GM23248 (cell line): ENCODE measurements at places on chromosomes 7 and 10. TPM values are rescaled to one million over a fixed set of nuclear protein-coding genes. Genes with fewer than 3 reads are reported as not detected.

- DNase-seq, result no peak
These were observed 127.9 kb downstream of the TCERG1L start for GRCh38 chr10:131183546-131184045.

GRCh38 chr7:77395626-77396025 is 20.5 kb downstream of the GSAP start:
- DNase-seq, result no peak

DNA sequence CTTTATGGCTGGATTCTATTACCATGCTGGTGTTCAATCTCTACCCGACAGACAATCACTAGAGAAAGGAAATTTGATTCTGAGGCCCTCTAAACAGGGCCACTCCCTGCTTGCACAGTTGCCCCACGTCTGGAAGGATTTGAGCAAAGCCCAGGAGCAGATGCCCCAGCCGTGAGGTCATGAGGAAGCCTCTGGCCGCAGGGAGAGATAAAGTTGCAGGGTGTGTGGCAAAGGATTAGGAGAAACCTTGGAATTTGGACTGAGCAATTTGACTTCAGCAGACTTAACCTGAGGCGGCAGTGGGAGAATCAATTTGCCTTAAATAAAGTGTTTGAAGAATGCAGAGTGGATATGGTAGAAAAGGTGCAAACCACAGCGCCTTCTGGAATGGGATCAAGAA is 40.2 kb upstream of the KLF6 start:
- DNase-seq, result peak; percentile 93

- DNase-seq, result peak; percentile 82
These were observed 190.5 kb downstream of the TMEM26 start for GRCh38 chr10:61262486-61263261.

DNA sequence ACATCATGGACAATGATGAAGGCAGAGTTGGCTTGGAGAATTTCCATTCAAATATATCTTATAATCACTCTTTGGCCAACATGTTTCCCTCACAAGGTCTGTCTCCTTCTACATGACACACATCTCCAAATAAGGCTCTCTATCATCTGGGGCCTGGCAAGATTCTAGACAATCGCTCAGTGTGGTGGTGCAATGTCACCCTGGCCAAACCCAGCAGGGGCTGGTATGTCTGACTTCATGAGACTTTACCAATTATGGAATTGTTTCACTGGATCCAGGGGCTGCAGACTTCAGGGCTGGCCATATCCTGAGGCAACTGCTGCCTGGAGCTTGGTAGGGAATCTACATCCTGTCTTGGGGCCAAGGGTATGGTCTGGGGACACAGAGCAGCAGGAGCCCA is 319.0 kb downstream of the PLXNA4 start:
- DNase-seq, result no peak

DNA sequence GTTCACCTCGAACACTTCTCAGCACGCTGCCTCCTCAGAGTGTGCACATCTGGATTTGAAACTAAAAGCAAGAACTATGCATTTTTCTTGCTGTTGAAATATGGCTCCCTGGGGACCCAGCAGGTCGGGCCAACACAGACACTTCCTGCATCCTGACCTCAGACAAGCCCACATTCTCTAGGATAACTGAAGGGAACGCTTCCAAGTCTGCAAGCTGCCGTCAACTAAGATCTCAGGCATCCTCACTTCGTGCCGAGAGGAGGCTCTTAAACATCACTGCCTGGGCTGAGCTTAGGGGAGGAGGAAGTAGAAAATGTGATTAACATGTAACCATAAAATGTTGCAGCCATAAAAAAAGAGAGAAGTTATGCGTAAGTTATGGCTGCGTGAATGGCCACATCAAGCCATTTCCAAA is 65.5 kb downstream of the PYROXD2 start:
- peak; percentile 100 for DNase-seq

- peak; percentile 78 for DNase-seq
These were observed 48.8 kb upstream of the SAMD8 start for GRCh38 chr10:75062506-75063299.

DNA sequence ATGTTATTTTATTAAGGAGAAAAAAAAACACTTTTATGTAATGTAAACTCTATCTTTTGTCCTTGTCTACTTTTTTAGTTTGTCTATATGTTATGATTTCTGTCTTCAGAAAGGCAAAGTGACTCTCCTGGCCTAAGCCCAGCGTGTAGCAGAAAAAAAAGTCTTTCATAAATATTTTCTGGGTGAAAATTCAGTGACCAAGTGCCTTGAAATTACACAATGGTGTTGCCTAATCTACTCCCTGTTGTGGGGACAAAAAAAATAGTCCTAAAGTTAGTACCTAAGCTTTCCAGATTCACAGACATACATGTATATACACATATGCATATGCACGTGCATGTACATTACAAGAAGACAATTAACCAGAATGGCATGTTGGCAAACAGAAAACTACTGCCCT is 1257.8 kb upstream of the SORCS1 start:
- DNase-seq, result peak; percentile 71

DNA sequence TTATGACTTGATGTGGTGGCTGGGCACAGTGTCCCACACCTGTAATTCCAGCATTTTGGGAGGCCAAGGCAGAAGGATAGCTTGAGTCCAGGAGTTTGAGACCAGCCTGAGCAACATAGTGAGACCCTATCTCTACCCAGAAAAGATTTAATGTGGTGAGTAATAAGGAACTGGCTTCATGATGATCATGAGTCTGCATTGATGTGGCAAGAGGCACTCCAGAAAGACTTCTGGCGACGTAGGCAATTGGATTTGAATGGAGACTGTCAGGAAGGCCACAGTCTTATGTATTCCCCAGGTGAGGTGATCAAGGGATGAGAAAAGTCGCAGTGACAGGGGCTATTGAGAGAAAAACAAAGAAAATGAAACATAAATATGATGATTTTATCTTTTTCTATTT is 138.0 kb downstream of the CACNB2 start:
- no peak for DNase-seq

DNA sequence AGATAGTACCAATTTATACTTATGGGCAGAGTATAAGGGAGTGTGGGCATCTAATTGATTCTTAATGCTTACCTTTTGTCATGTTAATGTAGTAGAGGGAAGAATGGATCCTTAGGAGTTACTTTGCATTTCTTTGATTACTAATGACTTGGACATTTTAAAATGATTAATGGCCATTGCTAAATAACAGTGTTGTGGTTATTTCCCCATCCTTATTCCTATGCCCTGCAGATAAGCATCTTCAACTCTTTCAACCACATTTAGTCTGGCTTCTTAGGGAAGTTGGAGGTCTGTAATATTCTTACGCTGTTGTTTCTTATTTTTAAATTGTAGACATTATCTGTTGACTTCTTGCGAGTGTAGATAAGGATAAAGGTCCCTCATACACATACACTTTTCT is 37.2 kb downstream of the KAT6B start:
- peak; percentile 30 for DNase-seq

DNA sequence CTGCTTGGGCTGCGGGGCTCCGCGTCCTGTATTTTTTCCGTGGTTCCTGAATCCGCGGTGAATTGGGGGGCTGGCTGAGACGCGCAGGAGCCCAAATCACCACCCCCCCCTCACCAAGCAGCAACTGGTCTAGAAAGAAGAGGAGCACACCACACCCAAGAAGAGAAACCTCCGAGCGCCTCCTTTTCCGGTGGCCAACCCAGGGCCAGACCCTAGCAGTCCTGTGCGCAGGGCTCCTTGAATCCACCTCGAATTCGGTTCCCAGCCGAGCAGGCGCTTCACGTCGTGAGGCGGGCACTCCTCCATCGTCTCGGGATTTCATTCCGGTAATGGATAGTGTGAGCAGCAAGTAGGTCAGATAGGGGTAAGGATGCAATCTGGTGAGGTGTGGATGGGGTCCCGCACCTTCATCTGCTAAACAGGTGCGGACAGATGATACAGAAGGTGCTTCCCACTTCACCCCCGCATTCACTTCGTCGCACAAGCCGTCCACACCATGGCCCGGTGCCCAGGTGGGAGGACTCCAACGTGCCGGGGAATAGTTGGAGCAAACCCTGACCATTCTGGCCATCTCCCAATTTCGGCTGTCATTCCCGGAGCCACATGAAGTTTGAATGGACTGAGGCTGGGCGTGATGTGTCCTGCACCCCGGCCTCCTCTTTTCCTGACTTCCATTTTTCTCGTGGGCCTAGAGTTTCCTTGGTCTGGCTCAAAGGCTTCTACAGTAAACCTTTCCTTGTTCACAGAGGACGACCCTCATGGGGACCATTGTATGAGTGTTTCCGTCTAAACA is 19.8 kb upstream of the ZNF273 start:
- DNase-seq, result peak; percentile 33

DNA sequence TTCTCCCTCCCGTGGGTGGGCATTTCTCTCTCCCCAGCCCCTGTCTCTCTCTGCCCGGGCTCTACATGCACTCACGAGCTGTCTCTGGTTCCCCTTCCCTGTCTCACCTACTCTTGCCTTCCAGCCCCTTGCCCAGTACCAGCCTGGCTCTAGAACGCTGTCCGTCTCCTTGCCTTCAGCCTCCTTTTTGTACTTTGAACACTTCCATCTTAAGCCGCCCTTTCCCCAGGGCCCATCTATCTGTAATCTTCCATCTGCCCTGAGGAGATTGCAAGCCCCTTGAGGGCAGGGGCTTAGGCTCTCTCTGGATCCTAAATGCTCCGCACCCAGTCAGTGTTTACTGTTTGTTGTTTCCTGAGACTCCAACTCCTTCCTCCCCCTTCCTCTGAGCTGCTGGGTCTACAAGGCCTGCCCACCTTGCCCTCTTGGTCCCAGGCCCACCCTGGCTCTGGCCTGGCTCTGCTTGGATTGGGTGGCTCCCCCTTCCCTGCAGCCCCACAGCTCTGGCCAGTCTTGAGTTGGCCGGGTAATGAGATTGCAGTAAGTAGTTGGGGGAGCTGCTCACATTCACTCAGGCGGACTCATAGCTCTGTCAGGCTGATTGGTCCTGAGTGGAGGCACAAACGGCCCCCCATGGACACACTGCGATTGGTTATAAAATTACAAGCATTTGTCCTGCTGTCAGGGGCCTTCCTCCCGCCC is 28.3 kb downstream of the POLL start:
- DNase-seq, result no peak

DNA sequence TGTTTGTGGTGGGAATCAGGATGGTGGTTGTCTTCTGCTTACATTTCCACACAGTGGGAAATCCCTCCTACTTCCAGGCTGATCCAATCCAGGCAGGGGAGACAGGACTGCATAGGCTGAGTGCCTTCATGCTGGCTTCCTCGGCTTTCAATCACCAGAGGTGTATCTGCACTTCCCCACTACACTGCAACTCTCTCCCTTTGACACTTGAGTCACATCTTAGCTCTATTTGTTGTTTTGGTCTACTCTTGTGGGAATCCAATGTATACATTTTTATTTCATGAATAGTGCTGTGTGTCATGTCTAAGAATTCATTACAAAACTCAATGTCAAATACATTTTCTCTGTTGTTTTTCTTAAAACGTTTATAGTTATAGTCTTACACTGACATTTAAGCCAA is 735.6 kb downstream of the XPNPEP1 start:
- no peak for DNase-seq

DNA sequence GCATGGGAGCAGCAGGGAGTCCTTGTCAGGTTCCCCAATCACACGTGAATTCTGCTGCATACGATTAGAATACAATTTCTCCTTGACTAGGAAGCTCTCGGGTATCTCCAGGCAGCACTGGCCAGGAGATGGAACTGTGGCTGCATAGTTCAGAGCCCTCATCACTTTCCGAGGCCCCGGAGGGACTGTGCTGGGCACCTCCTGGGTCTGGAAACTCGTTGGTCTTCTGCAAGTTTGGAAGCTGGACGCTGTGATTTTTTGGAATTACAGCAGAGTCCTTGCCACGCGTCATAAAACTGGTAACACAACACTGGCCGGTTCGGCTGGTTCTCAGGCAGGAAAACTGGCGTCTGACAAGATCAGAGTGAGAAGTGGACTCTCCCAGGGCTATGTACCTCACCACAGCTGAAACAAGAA is 216.1 kb downstream of the CCDC3 start:
- no peak for DNase-seq

Gene LLCFC1
- total RNA-seq, result not detected in 2 replicates

Gene DLD
- 80.1 and 84.5 TPM in 2 replicates for total RNA-seq

Gene AMZ1
- total RNA-seq, result 3.4 and 4.4 TPM in 2 replicates

Gene AKR1C3
- total RNA-seq, result 23.2 and 36.2 TPM in 2 replicates

Gene PRPS1L1
- total RNA-seq, result not detected in 2 replicates

Gene NAT16
- not detected in 2 replicates for total RNA-seq

Gene PNLIPRP1
- total RNA-seq, result not detected in 2 replicates
